ENCODE measurements at places on chromosomes 13 and 19.
A peak's percentile ranks its signal among the peaks of the same experiment; 100 is the strongest.

DNA sequence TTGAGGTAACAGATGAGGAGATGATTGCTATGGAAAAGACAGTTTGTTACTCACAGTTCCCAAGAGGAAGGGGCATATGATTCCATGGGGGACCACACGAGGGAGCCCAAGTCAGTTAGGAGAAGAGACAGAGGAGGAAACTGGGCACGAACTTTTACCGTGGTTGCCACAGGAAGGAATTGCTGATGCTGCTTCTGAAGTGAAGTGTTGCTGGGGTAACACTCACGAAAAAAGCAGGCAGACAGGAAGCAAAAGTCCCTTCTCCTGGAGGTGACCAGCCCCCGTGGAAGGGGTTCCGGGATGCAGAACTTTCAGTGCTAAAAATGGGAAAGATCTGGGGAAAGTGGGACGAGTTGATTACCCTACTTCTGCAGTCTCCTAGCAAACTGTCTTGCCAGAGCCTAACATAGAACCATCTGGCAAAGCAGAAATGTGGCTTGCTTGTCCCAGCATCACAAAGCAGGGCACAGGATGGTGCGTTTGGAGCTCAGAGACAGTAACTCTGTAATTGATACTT, 35.4 kb upstream of the MAP3K10 start:
- no peak for DNase-seq

DNA sequence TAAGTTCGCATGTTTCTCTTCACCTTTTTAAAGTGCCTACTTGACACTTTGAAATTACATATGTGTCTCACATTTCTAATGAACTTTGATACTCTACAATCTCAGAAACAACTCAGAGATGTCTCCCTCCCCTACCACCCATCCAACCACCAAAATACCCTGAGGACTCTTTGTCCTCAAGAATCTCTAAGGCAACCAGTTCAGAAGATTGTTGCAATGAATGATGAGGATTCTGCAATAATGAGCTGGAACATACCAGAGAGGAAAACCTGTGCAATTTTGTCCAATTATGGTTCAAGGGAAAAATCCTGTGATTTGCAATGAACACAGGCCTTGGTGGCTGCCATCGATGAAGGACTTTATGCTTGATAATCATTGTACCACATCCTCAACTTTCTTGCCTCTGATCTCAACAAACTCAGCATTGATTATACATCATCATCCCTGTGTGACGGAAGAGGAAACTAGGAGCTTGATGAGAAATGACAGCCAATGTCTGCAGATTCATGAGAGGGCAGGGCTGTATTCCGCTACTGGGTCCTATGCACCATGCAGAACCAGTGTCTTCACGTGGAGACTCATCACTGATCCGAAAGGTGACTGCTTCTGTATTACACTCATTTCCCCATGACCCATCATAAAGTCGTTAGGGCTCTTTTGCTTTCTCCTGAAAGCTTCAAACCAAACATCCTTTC, 1.1 kb downstream of the FPR1 start:
- no peak for DNase-seq

GRCh38 chr19:30679153-30679702, 307.0 kb downstream of the ZNF536 start:
- no peak for DNase-seq

- DNase-seq: no peak
Observed at GRCh38 chr19:35585848-35586247, at the start of gene PMIS2. PMIS2 (plus strand) TSS chr19:35586173; CDS start chr19:35586260, 87 bp downstream.

DNA sequence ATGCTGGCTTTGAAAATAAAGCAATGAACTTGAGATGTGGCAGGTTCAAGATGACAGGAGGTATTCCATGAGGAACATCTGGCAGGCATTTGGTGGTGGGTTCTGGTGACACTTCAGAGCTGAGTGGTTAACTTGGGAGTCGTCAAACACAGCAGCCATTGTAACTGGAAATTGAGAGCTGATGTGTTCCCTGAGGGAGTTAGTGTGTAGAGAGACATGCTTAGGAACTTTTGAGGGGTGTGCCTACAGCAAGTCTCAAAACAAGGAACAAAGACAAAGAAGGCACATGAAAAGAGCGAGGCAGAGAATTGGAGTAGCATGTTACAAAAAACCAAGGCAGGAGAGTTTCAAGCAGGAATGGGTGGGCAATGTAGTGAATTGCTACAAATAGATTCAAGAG, 53.9 kb upstream of the KL start:
- no peak for DNase-seq

DNA sequence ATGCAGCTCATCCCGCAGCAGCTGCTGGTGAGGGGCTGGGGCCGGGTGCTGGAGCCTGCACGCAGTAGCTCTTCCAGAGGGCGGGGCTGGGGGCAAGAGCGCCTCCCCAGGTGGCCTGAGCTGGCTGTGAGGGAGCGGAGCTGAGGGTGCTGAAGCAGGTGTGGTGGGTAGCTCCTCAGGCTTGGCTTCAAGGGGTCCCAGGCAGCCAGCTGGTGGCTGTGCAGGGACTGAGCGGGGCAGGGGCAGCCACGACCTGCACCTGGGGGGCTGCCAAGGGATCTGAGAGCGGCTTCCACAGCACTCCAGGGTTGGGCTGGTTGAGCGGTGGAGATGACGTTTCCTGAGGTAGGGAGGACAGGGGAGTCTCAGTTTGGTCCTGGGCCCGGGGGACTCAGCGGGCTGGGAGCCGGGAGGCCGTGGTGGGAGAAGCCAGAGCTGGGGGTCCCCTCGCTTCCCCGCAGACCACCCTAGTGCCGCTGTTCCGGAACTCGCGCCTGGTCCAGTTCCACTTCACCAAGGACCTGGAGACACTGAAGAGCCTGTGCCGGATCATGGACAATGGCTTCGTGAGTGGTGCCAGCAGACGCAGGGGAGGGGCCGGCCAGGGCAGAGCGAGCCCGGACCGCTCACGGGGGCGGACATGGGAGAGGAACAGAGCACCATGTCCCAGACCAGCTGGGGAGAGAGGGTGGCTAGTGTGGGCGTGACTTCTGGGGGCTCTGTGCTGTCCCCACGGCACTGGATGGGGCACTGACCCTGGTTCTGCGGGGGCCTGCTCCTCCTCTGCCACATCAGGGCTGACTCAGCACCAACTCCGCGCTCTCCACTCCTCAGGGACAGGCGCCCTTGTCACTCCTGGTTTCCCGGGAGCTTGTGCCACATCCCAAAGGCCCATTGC, 7.4 kb downstream of the PTOV1 start:
- no peak for DNase-seq

GRCh38 chr19:56139847-56140582, 1.1 kb upstream of the ZNF444 start:
- no peak for DNase-seq

DNA sequence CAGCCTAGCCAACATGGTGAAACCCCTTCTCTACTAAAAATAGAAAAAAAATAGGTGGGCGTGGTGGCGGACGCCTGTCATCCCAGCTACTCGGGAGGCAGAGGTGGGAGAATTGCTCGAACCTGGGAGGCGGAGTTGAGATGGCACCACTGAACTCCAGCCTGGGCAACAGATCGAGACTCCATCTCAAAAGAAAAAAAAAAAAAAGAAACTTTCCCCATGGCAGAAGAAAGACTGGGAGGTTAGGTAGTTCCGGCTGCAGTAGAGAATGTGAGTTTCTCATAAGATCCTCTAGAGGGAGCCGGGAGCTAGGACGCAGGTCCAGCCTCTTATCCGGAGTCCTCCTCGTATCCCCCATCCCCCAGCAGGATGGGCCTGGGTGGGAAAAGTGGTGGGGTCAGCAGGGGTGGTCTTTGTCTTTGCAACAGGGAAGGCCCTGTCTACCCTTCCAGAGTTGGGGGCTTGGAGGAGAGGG, 13.2 kb upstream of the CREB3L3 start:
- DNase-seq: peak; percentile 58

DNA sequence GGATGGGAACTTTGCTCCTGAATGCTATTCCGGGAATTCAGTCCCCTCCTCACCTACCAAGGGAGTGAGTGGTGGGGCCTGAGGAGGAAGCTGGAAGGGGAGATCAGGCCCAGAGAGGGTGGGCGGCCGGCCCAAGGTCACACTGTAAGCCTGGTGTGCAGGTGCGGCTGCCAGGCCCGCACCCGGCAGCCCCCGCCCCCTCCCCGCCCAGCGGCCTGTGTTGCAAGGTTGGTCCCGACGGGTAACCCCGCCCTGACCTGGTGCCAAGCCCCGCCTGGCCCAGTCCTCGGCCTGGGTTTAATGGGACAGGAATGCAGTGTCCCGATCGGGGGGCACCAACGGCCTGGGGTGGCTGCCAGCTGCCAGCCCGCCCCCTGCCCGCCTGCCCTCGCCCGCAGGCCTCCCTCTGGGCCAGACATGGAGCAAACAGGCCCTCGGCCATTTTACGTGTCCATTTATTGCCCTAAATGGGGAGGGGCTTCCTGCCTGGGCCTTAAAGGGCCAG, 5.5 kb downstream of the ZBTB7A start:
- no peak for DNase-seq

DNA sequence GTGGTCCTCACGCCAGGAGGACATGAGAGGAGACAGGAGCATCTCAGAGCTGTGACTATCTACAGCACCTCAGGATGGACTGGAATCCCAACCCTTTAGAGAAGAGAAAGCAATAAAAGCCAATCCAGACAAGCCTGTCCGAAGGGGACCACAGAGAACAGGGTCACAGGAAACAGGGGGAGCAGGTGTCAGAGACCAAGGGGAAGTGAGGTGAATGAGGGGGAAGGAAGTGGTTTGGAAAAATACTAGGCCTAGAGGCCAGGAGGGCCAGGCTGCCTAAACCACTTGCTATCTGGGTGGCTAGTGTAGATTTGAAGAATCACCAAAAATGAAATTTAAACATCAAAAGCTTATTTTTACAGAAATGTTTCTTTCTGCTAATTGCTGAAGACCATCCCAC, 16.2 kb downstream of the TMTC4 start:
- DNase-seq: no peak

DNA sequence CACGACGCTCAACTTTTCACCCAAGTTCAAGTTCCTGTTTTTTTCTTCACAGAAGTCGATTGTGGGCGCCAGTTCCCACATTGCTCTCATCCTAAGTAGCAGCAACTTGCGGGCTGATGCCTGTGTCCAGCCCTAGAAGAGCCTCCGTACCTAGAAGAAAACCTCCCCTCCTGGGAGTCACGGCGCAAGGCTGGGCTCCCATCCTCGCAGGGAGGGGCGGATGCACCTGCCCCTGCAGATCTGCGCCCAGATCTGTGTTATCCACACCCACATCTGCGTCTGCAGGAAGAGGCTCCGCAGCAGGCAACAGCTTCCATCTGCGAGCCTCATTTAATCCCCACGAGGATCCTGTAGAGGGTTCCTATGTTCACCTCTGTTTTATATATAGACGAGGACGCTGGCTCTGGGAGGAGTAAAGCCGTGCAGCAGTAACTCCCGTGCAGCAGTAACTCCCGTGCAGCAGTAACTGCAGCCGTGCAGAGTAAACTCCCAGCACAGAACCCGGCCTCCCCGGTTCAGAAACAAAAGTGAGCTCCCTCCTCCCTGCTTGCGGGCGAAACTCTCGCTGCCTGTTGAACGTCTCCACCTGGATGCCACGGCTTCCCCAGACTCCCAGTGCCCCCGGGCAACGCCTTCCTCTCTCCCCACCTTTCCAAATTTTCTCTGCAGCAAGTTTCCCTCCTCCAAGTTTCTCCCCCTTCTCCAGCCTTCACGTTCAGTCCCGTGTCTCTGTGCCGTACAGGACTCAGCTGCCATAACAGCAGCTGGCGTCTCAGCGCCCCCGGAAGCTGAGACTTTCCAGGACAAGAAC, 23.5 kb upstream of the LAIR1 start:
- no peak for DNase-seq

DNA sequence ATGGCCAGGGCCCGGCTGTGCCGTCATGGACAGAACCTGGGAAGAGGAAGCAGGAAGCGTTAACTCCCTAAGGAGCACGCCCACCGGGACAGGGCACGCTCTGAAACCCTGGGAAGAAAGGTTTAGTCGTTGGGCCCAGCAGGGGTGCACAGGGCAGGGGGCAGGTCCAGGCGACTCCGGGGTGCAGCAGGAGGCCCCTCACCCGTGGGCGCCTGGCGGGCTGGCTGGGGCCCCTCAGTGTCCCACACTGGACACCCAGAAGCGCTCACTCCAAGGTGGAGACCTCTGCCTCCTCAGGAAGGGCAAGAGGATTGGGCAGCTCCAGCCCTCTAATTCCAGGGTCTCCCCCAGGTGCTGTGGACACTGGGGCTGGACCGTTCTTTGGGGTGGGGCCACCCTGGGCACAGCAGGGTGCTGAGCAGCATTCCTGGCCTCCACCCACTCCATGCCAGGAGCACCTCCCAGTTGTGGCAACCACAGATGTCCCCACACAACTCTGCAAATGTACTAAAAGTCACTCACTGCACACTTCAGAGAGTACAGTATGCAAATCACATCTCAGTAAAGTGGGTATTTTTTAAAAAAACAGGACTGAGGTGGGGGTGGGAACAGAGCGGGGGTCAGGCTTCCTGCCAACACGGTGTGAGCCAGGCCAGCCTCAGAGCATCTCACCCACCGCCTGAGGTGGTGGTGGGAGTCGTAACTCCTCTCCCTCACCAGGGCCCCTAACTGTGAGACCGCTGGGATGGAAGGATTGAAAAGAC, 35.2 kb downstream of the PIP5K1C start:
- DNase-seq: no peak

DNA sequence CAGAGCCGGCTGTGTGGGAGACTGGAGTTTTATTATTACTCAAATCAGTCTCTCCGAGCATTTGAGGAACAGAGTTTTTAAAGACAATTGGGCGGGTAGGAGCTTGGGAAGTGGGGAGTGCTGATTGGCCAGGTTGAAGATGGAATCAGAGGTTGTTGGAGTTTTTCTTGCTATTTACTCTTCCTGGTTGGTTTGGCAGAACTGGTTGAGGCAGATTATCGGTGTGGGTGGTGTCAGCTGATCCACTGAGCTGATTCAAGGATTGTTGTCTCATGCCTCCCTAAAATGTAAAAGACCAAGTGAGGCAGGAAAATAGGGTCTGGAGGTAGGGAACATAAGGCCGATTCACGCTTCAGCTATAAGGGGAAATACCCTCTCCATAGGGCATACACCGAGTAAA, 1.3 kb upstream of the TDRD12 start:
- DNase-seq: no peak

GRCh38 chr19:46745521-46746280, at the start of gene FKRP:
FKRP (plus strand) TSS chr19:46746057; CDS start chr19:46755451, 9,394 bp downstream.
- peak; percentile 66 for DNase-seq

GRCh38 chr13:47085346-47085745, 188.5 kb upstream of the HTR2A start:
- DNase-seq: no peak

- DNase-seq: no peak
Observed at GRCh38 chr13:44051918-44052675, 172.4 kb downstream of the LACC1 start.

- no peak for DNase-seq
Observed at GRCh38 chr13:28136916-28137315, 1.4 kb upstream of the PAN3 start.

- no peak for DNase-seq
Observed at GRCh38 chr13:23500849-23501248, 67.3 kb upstream of the SACS start.
